ENCODE measurements at places on chromosomes 2 and 18.
A peak's percentile ranks its signal among the peaks of the same experiment; 100 is the strongest.

GRCh38 chr2:38407111-38407682 lies 30.1 kb upstream of the ATL2 start:
- DNase-seq, result no peak

- no peak for DNase-seq
Observed at GRCh38 chr2:171553858-171554257, 31.6 kb downstream of the CYBRD1 start.

- no peak for DNase-seq
Observed at GRCh38 chr2:6872394-6872793, 5.2 kb upstream of the RSAD2 start.

- peak; percentile 73 for DNase-seq
Observed at GRCh38 chr2:217685255-217685605, 317.6 kb downstream of the TNS1 start.

DNA sequence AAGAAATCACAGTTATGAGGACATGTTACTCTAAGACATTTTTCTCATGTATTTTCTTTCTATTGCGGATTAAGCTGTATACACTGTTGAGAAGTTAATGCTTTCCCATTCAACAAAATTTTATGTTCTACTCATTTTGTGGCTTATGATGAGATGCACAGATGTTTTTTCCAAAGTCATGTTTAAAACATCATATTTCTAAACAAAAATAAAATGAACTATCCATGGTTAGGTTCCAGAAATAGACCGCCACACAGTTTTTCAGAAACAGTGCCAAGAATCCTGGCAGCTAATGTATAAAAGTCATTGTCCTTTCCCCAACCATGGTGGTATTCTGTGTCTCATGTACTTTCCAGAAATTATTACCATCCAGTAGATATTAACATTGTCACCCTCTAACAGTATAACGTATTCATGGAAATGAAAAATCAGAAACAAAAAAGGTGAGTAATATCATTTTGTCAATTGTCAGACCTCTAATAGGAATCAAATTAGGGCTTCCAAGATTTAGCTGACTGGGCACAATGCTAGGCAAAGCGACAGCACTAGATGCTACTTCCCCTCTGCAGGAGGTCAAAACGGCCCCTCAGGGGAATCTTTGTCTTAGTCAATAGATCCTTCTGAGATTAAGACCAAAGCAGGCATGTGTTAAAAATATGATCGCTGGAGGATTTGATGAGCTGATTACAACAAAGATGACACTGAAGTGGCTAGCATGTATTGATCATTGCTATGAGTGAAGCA lies 54.4 kb upstream of the ZNF397 start:
- DNase-seq, result no peak
